ENCODE measurements at places on chromosomes 2 and 18. TPM values are rescaled to one million over a fixed set of nuclear protein-coding genes. Genes with fewer than 3 reads are reported as not detected.
A peak's percentile ranks its signal among the peaks of the same experiment; 100 is the strongest.

DNA sequence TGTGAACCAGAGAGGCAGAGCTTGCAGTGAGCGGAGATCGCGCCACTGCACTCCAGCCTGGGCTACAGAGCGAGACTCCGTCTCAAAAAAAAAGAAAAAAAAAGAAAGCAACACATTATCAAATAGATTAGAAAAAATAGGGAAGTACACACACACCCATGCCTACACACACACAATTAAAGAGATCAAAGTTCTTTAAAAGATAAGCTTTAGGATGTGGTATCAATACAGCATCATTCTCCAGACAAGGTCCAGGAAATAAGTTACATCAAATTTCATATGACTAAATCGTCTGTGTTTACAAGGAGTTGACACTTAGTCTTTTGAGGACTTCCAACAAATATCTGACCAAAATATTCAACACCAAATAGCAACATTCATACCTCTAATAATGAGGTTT lies 25.7 kb downstream of the PGAP1 start:
- no peak for DNase-seq

GRCh38 chr18:74414953-74415515 lies 42.1 kb downstream of the DIPK1C start:
- no peak for DNase-seq

- no peak for DNase-seq
Observed at GRCh38 chr2:63777816-63778215, 63.9 kb upstream of the UGP2 start.

DNA sequence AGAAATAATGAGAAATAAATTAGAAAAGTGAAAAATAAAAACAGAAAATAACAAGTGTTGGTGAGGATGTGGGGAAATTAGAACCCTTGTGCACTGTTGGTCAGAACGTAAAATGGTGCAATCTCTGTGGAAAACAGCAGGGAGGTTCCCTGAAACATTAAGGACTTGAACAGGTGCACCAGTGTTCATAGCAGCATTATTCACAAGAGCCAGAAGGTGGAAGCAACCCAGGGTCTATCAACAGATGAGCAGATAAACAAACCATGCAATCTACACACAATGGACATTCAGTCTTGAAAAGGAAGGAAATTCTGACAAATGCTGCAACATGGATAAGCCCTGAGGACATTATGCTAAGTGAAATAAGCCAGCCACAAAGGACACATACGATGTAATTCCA lies 58.2 kb upstream of the TFCP2L1 start:
- DNase-seq: no peak

- DNase-seq: peak; percentile 36
Observed at GRCh38 chr18:3596637-3597384, 146.8 kb downstream of the TGIF1 start.

Gene EIF4E2
- polyA plus RNA-seq: 105 TPM

DNA sequence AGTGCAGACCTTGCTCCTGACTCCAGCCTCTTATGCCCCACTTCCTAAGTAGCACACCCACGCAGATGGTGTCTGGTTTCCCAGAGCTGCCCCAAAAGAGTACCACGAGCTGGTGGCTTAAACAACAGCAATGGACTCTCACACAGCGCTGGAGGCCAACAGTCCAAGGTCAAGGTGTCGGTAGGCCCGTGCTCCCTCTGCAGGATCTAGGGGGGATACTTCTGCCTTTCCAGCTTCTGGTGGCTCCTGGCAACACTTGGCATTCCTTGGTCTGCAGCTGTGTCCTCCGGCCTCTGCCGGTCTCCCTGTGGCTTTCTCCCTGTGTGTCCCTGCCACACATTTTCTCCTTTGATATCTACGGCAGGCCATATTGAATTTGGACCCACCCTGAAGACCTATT lies 99.0 kb downstream of the TSHZ1 start:
- no peak for DNase-seq

DNA sequence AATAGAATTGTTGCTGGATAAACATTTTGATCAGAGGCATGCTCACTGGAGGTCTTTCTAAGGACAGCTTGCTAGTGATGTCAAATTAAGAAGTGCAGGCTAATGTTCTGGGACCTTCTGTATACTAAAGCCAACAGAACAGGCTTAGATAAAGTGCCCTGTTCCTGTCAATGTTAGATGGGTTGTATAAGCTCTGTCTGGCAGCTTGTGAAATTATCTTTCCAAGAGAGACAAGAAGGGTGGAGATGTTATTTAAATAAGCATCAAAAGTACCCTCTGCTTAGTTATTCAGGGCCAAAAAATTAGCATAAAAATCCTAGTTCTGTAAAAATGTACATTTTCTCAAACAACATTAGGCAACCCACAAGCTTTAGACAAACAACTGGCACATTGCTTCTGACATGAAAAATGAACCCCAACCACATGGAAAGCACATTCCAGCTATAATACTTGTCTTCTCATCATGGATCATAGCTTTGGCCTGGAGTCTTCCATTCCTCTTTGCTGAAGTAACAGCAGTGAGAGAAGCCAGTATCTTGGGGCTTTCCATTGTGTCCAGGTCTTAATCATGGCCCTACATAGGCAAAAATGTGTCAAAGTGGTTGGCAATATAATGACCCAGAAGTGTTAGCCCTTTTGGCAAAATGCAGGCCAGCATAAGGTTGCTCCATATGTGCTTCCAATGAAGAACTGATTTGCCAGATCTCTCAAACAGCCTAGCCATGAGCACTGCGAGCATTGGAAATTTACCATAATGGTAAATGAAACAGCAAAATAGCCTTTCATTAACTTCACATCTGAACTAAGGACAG lies 478.1 kb upstream of the ZNF804A start:
- no peak for DNase-seq
